ENCODE measurements at places on chromosomes 16 and 17.

DNA sequence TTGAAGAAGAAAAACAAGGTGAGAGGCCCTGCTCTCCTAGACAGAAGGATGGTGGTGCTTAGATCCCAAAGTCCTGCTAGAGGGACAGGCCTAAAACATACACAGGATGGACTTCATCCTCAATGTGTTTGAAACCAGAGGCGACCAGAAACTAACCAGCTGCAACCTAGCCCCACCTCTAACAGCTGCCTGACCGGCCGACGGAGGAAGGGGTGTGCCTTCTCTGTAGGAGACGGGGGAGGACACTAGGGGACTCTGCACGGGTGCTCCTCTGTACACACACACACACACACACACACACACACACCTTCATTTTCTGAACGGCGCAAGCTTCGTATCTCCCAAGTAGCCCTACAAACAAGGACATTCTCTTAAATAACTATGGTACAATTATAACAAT lies 24.3 kb upstream of the PITPNM3 start:
- H3K4me1 ChIP-seq = no peaks in the 10 kb centered on the region
- DNase-seq = no peak
- peaks cover 6% of the 10 kb centered on the region for H3K36me3 ChIP-seq
- no peak overlapping the region for H3K4me3 ChIP-seq
- H3K27me3 ChIP-seq = no peaks in the 10 kb centered on the region
- H3K27ac ChIP-seq = no peak overlapping the region

GRCh38 chr16:73216932-73217331 lies 169.0 kb upstream of the ZFHX3 start:
- H3K27ac ChIP-seq = no peak overlapping the region
- no peaks in the 10 kb centered on the region for H3K27me3 ChIP-seq
- H3K36me3 ChIP-seq = no peaks in the 10 kb centered on the region
- DNase-seq = no peak
- no peaks in the 10 kb centered on the region for H3K4me1 ChIP-seq
- H3K4me3 ChIP-seq = no peak overlapping the region

DNA sequence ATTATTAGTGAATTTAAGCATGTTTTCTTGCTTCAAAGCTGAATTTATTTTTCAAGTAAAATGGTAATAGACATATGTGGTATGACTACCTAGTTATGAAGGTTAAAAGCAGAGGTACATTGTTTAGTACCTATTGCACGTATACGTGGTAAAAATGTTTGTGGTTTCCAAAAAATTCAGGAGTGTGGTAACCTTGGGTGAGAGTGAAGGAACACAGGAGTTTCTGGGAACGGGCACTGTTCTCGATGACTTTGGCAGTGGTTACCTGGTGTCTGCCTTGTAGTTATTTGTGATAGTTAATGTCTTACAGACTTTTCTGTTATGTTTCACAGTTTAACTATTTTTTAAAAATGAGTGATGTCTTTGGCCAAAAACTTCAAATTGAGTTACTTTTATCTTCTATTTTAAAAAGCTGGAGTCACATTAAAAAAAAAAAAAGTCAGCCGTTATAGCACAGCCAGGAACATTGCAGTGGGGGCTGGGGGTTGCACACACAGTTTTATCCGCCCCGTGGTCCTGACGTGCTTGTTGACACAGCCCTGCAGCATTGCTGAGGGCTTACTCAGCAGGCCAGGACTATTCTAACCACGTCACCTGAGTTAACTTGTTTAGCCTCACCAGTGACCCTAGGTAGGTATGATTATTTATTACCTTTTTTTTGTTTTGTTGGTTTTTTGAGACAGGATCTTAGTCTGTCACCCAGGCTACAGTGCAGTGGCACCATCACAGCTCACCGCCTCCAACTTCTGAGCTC lies 10.9 kb downstream of the JPT2 start:
- H3K4me3 ChIP-seq = peak overlapping the region; percentile 31
- H3K27me3 ChIP-seq = no peaks in the 10 kb centered on the region
- peak; percentile 95 for DNase-seq
- H3K36me3 ChIP-seq = peaks cover 55% of the 10 kb centered on the region
- H3K27ac ChIP-seq = peak overlapping the region; percentile 95

GRCh38 chr17:12229335-12229734 lies 208.7 kb downstream of the MAP2K4 start:
- no peak overlapping the region for H3K4me3 ChIP-seq
- H3K36me3 ChIP-seq = no peaks in the 10 kb centered on the region
- H3K27me3 ChIP-seq = peaks cover 32% of the 10 kb centered on the region
- no peak for DNase-seq
- H3K4me1 ChIP-seq = no peaks in the 10 kb centered on the region

GRCh38 chr17:31645351-31645750 lies 213.7 kb downstream of the COPRS start:
- H3K4me1 ChIP-seq = no peaks in the 10 kb centered on the region
- DNase-seq = no peak
- no peak overlapping the region for H3K4me3 ChIP-seq
- H3K27ac ChIP-seq = no peak overlapping the region

DNA sequence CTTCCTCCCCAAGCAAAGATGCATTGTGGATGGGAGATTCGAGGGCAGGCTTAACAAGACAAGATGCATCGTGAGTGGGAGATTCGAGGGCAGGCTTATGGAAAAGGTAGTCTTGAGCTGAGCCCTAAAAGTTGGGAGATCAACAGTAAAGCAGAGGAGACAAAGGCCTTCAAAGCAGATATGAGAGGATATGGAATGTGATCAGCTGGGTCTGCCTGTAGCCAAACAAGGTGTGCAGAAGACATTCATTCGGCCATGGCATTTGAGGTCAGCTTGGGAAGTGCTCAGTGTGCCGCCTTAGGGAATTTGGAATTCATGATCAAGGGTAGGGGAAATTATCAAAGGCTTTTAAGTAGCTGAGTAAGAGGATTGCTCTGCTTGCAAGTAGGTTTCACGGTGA lies 39.5 kb downstream of the DNAH9 start:
- H3K27me3 ChIP-seq = no peaks in the 10 kb centered on the region
- H3K4me3 ChIP-seq = no peak overlapping the region
- no peaks in the 10 kb centered on the region for H3K36me3 ChIP-seq
- DNase-seq = no peak
- no peak overlapping the region for H3K27ac ChIP-seq
- H3K4me1 ChIP-seq = no peaks in the 10 kb centered on the region

Data from PC-3 (cell line).